NCI-H2081 treated with DMSO at 0.1 percent for 48 hours (cell line): ENCODE measurements at places on chromosomes 5 and 9.
A peak's percentile ranks its signal among the peaks of the same experiment; 100 is the strongest.

DNA sequence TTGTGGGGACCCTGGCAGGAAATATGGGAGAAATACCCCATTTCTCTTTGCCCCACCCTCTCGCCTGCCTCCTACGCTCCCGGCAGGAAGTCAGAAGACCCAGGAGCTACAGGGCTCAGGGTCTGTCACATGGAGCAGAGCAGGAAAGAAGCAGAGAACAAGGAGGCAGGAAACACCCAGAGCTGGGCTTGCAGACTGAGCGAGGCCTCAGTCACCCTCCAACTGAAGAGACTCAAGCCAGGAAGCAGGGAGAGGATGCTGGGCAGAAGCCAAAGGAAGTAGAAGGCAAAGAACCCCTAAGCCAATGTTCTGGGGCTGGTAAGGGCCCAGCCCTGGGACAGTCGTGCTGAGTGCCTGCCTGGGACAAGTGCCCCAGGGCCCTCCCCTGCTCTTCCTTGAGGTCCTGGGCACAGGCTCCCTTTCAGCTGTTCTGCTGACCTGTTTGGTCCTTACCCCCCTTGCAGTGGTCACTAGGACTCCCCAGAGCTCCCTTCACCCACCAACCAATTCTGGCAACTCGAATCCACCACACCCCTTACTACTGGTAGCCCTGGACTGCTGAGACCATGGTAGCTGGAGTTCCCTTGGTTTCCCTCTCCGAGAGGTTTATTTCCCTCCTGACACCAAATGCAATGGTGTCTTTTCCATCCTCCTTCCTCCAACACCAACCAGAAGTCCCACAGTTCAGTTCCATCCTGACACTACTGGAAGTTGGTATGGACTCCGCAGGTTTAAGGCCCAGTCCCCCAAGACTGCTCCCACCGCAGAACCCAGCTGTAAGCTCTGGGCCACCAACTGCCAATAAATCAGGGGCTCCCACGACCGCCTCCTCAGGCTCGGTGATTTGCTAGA is 157.5 kb downstream of the COL23A1 start:
- DNase-seq: no peak

DNA sequence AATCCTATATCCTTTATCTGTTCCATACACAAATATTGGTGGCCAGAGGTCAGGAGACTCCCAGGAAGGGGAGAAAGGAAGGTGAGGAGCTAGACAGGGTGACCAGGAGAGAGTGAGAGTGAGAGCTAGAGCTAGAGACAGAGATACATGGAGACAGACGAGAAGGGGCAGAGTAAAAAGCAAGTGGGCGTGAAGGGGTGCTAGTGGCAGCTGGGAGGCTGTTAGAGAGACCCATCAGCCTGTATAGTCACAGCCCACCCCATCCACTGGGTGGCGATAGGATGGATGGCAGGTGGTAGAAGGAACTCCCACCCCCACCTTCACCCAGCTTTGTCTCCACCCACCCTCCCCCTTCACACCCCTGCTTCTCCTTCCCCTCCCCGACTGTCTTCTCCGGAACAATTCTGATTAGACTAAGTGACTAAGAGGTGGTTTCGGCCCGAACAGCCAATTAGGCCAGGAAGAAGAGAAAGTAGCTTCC is 32.8 kb downstream of the PCDH1 start:
- no peak for DNase-seq

GRCh38 chr9:17660158-17660557 is 81.3 kb downstream of the SH3GL2 start:
- no peak for DNase-seq

DNA sequence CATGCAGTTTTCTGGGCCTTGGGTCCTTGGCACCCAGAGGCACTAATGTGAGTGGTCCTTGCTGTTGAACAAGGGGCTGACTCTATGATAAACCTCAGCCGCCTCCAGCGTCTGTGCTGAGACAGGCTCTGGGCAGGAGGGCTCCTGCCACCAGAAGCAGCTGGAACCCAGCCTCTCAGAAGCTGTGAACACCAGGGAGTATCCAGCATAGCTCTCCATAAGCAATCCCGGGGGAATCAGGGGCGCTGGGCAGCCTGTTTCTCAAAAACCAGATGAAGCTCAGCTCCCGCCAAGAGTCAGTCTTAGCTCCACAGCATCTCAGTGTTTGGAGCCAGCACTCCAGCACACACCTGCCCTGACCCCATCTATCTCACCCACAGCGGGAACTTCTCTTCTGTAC is 170.2 kb downstream of the HSPA4 start:
- no peak for DNase-seq

- peak; percentile 50 for DNase-seq
These were observed at the start of gene CD274 for GRCh38 chr9:5450359-5451091. Gene CD274 (plus strand): TSS chr9:5450542. CDS start chr9:5456114, 5,572 bp downstream.

DNA sequence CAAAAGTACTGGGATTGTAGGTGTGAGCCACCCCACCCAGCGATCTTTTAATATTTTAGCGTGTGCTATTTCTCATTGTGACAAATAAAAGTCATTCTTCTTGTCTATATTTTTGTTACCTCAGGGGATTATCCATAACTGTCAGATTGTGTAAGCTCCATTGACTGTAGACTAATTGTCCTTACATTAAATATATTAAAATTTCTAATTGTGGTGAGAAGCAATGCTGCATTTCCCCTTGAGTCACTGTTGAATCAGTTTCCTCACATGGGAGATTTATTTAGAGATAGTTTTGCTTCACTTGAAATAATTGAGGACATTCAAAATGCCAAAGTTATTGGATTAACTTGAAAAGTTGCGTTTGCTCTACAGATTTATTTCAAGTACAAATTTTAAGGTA is 782.4 kb upstream of the WWC1 start:
- no peak for DNase-seq
